IPS DF 19.7 (cell line): ENCODE measurements at places on chromosomes 5 and 9.
A peak's percentile ranks its signal among the peaks of the same experiment; 100 is the strongest.

GRCh38 chr9:95139126-95139525 lies 178.4 kb downstream of the FANCC start:
- DNase-seq = no peak

DNA sequence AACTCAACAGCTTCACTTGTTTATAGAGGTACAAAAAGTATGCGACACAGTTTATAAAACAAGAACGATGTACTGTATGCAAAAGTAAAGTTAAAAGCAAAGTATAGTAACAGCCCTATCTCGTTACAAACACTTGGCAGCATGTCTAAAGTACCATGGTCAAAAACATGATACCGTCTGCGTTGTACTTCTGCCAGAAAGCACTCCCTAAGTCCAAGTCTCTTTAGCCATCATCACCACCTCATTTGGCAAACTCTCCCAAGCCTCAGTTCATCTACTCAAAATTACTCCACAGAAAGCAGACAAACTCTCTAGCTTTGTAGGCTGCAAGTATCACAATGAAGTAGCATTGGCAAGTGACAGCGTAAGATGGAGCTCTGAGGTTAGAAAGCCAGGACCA lies 73.4 kb downstream of the NFIB start:
- DNase-seq = no peak

- no peak for DNase-seq
Measured at GRCh38 chr5:6592601-6593000, 40.2 kb downstream of the NSUN2 start.

GRCh38 chr5:171776770-171777759 lies 8.6 kb upstream of the SMIM23 start:
- DNase-seq = no peak

GRCh38 chr5:115607935-115608334 lies 5.7 kb upstream of the TICAM2 start:
- DNase-seq = no peak

DNA sequence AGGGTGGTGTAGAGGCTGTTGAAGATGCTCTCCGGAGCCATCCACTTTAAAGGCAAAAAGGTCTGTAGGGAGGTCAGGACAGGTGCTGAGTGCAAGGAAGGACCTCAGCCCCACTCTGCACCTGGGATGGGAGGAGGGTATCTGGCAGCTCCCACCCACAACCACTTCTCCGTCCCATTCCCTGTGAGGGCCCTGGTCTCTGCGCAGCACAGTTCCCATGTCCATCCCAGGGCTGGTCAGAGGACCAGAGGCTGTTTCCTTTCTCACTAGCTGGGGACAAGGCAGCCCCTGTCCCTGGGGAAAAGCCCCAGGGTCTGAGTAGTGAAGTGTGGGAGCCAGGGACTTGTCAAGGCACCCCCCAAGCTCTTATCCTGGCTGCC lies 33.7 kb upstream of the CSF1R start:
- DNase-seq = no peak

DNA sequence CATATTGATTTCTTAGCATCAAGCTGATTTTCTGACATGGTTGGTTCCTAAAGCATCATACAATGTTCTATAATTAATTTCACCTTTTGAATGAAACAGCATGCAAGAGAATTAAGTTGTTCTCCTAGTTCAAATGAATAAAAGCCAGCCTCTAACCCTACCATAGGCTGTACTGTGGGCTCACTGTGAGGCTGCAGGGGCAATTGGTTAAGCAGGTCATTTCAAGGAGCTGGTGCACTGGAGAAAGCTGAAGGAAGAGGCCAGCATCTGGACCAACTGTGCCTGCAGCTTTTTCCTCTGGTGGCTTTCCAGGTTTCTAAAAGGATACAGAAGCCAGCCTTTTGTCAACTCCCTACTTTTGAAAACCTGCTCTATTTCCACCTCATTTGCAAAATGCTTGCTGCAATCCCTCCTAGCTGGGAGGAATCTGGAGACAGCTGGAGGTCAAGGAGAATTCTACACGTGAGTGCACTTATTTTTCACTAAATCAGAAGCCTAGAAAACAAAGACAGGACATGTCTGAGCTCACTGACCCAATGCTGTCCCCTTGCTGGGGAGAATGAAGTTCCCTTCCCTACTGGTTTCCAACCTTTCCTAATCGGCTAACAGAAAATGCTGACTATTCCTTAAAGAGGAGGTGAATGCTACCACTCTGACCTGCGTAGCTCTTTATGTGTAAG lies 158.9 kb downstream of the APBA1 start:
- no peak for DNase-seq

GRCh38 chr5:142863856-142864255 lies 93.7 kb downstream of the ARHGAP26 start:
- DNase-seq = peak; percentile 52

- DNase-seq = no peak
Measured at GRCh38 chr9:17802249-17802857, 223.5 kb downstream of the SH3GL2 start.

DNA sequence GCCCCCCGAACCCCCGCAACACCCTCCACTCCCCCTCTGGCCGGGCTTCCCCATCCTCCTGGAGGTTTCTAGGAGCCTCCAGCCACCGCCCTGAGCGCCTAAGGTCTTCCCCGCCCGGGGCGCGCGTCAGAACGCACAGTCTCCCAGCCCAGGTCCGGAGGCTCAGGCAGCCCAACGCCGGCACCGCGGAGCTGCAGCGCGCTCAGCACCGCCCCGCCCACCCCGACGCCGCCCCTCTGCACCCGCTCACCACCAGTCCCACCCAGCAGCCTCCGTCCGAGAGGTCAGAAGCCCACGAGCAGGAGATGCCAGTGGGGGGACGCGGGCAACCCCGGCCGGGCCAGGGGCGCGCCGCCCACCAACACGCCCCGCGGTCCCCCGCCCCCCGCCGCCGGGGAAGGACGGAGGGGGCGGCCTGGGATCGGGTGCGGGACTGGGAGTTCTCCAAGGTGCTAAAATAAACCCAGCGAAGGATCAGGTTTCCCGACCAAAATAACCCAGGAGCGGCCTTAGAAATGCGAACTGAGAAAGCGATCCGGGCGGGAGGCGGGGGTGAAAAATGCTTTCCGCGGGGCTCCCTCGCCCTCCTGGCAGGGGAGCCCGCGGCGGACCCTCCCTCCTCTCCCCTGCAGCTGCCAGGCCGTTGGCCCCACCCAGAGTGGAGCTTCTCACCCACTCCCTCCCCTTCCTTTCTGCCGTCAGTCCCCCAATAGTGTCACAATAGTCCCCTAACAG lies 6.5 kb upstream of the FAM78A start:
- no peak for DNase-seq

DNA sequence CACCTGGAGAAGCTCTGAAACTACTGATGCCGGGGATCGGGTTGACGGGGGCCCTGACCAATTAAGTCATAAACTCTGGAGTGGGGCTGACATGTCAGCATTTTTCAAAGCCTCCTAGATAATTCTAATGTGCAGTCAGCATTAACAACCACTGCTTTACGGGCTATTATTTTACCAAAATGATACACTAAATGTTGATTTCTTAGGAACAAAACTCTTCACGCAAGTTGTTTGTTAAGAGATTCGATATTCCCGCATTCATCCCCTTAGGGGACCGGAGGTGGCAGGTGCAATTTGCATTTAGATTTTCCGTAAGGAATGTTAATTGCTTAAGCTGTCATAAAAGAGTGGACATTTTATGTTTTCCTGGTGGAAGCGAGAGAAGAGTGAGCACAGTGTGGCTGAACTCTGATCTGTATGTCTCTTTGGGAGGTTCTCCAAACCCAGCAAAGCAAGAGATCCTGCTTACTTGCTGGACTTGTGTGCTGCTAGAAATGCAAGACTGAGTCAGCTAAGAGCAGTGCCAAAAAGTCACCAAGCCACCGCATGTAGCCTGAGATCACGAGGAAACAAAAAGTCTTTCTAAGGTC lies 77.6 kb downstream of the UGCG start:
- no peak for DNase-seq

DNA sequence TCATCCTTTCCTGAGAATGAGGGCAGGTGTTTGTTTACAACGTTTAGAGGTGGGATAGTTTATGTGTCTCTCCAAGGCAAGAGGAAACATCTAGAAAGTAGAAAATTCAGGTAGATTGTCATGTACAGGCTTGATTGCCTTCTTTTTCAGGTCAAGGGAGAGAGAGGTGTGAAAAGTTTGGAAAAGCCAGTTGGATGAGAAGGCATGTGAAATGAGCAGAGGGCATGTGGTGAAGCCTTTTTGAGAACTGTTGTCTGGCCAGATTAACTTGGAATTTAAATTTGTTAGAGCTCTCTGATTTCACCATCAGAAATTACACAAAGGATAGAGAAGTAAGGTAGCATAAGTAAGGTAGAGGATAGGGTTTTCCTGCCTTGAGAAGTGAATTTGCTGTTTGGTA lies 74.6 kb downstream of the SNX24 start:
- DNase-seq = no peak

GRCh38 chr5:81046041-81046440 lies 85.9 kb downstream of the RASGRF2 start:
- no peak for DNase-seq

DNA sequence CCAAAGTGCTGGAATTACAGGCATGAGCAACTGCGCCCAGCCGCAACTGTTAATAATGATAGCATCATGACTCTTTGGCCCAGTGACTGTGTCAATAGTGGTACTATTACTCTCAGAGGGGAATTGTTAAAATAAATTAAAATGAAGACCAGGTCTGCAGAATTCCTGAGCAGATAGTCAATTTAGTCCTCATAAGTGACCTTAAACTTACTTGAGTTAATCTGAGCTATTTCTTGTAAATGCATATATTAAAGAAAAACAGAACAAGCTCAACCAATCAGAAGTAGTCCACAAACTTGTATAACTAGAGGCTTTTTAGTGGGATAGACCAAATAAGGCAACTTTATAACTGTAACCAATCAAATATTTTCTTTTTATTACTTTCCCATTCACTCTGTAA lies 1.7 kb upstream of the RECK start:
- DNase-seq = no peak

GRCh38 chr5:97903742-97904141 lies 720.7 kb upstream of the RIOK2 start:
- no peak for DNase-seq

- DNase-seq = no peak
Measured at GRCh38 chr5:168269937-168270330, 21.5 kb upstream of the WWC1 start.

- DNase-seq = no peak
Measured at GRCh38 chr5:119250946-119251901, 104.6 kb upstream of the TNFAIP8 start.

- DNase-seq = no peak
Measured at GRCh38 chr5:179239256-179240135, 105.8 kb downstream of the ADAMTS2 start.

DNA sequence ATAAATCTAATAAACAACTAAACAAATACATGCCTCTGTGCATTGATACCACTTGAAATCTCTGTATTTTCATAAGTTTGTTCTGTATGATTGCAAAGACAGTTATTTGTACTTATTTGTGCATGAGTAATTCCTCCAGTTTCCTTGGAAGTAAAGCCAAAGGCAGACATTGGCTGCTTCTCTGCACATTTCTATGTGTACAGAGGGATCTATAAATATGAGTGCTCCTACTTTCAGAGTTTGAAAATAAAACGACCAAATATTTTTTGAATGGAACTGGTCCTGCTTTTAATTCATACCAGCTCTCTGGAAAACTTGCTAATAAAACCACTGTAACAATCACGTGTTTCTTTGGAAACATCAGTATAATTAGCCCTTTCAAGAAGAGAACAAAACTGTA lies 306.5 kb downstream of the MAN2A1 start:
- DNase-seq = no peak

GRCh38 chr9:121736934-121737462 lies 85.6 kb downstream of the DAB2IP start:
- no peak for DNase-seq

- DNase-seq = no peak
Measured at GRCh38 chr5:10594591-10595210, 30.8 kb downstream of the ANKRD33B start.

DNA sequence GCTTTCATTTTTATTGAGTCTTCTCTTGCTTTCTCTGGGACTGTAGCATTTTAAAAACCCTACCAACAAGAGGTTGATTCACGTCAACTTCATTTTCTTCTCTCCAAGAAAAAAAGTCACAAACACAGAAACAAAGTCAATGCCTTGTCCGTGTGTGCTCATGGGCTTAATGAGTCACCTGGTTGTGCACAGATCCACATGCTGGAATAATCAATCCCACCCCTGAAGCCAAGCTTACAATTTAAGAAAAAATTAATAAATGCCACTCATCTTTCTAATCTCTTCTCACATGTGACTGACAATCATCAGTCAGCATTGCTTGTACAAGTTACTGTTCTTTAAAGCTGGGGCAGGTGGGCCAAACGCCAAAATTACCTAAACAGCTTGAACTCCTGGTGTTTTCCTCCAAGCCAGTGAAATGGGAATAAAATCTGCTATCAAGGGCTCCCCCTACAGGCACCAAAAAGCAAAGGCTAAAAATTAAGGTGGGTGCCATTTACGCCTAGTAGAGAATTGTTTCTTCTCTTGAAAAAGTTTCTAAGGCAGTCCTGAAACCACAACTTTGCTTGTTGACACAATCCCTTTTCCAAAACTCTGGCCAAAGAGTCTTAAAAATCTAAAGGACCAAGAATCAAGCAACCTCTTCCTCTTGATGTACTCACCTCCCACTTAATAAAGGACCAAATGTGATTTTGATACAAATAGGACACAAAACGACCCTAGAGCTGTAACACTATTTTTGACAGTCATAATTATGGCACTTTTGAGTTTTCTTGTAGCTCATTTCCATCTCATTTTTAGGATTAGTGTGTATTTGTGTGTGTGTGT lies 21.3 kb downstream of the TRMO start:
- DNase-seq = no peak

GRCh38 chr9:126397056-126397455 lies 70.4 kb downstream of the MVB12B start:
- DNase-seq = no peak
